ENCODE measurements at places on chromosomes 2 and 18. TPM values are rescaled to one million over a fixed set of nuclear protein-coding genes. Genes with fewer than 3 reads are reported as not detected.

Gene RGPD4
- polyA plus RNA-seq = not detected

Gene FAM237A
- polyA plus RNA-seq = not detected

DNA sequence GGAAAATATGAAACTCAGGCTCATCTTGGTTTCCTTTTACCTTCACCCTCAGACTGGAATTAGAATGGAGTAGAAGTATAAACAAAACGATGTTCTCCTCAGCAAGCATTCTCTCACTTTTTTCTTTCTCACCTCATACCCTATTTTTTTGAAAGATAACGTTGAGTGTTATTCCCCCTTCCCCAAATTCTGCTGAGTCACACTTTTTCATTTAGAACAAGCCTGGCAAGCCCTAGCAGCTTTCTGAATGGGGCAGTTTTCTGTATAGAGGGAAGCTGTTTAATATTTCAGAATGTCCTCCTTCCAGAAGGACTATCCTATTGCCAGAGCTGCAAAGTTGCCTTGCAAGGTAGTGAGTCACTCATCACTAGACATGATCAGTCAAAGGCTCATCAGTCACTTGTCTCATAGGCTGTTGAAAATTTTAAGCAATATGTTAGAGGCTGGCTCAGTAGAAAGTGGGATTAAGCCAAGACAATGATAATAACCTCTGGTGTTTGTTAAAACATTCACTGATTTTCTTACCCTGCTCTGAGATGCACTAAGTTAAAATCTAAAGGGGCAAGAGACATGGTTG, 416.1 kb downstream of the RNF144A start:
- H3K4me3 ChIP-seq = no peak overlapping the region
- DNase-seq = no peak
- H3K4me1 ChIP-seq = no peaks in the 10 kb centered on the region
- no peak overlapping the region for H3K27ac ChIP-seq
- H3K36me3 ChIP-seq = no peaks in the 10 kb centered on the region

Gene CPLX4
- not detected for polyA plus RNA-seq

DNA sequence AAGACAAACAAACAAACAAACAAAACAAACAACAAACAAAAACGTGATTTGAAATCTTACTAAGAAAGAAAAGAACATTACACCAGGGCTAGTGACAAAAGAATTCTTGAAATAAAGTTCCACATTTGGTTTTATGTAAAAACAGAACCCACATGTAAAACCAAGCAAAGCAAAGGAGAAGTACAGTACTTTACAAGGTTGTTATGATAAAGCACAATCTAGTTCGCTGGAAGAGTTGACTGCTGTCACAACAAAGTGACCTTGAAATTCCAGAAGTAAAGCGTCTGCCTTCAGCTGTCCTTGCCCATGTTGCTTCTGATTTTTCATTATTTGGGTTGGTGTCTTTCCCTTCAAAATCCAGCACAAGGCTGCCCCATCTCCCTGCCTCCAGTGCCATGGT, 94.8 kb upstream of the CYRIA start:
- no peak overlapping the region for H3K4me3 ChIP-seq
- no peaks in the 10 kb centered on the region for H3K27me3 ChIP-seq
- no peaks in the 10 kb centered on the region for H3K36me3 ChIP-seq
- no peak overlapping the region for H3K27ac ChIP-seq

GRCh38 chr2:204693262-204693661, 148.0 kb downstream of the PARD3B start:
- peaks cover 6% of the 10 kb centered on the region for H3K4me1 ChIP-seq
- H3K36me3 ChIP-seq = no peaks in the 10 kb centered on the region
- no peaks in the 10 kb centered on the region for H3K27me3 ChIP-seq
- no peak for DNase-seq

- no peaks in the 10 kb centered on the region for H3K36me3 ChIP-seq
- H3K27me3 ChIP-seq = peaks cover 11% of the 10 kb centered on the region
- no peak overlapping the region for H3K4me3 ChIP-seq
- DNase-seq = no peak
- H3K27ac ChIP-seq = no peak overlapping the region
Observed at GRCh38 chr2:44932079-44932478, 9.4 kb upstream of the SIX3 start.

DNA sequence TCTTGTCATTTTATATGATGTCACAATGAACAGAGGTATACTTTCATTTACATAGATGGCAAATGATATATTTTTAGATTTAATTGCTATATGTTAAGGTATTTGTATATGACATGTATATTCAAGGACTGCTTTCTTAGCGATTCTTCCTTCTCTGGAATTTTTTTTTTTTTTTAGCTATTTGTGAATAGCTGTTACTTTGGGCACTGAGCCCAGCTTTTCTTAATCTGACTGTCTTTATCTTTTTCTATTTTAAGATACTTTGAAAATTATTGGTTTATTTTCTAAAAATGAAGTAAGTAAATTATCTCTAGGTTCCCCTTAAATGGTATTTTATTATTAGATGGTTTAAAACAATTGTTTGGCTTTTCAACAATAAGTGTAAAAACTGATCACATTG, 4.0 kb upstream of the GLS start:
- H3K4me3 ChIP-seq = no peak overlapping the region
- H3K36me3 ChIP-seq = no peaks in the 10 kb centered on the region
- peaks cover 25% of the 10 kb centered on the region for H3K4me1 ChIP-seq
- DNase-seq = no peak

- H3K4me1 ChIP-seq = no peaks in the 10 kb centered on the region
- H3K36me3 ChIP-seq = no peaks in the 10 kb centered on the region
- no peak for DNase-seq
- no peak overlapping the region for H3K27ac ChIP-seq
- no peaks in the 10 kb centered on the region for H3K27me3 ChIP-seq
Observed at GRCh38 chr2:42474765-42475454, 18.9 kb downstream of the KCNG3 start.

DNA sequence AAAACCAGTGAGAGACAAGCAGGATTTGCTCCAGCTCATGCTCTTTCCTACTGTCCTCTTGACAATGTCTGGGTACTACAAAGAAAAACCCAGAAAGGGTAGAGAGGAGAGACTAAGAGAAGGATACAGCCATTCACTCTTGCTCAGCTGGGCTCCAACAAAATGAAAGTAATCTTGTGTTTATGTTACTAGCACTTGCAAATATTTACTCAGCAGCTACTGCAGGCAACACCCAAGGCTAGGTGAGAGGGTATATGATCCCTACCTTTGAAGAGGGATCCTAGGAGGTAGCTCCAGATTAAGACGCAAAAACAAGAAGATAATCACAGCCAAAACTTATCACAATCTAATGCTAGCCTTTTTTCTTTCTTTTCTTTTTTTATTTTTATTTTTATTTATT, 329.6 kb upstream of the ACVR2A start:
- H3K36me3 ChIP-seq = no peaks in the 10 kb centered on the region
- H3K4me3 ChIP-seq = no peak overlapping the region
- H3K27me3 ChIP-seq = no peaks in the 10 kb centered on the region

GRCh38 chr2:98761909-98762308, 31.0 kb upstream of the MGAT4A start:
- H3K4me3 ChIP-seq = no peak overlapping the region
- H3K36me3 ChIP-seq = no peaks in the 10 kb centered on the region
- H3K27ac ChIP-seq = peak overlapping the region; percentile 63
- no peaks in the 10 kb centered on the region for H3K27me3 ChIP-seq

Gene ALPP
- not detected for polyA plus RNA-seq

Gene CASP10
- polyA plus RNA-seq = 15.9 TPM

Data from naive thymus-derived CD4-positive, alpha-beta T cell (primary cell).